ENCODE measurements at places on chromosomes 5 and 9. TPM values are rescaled to one million over a fixed set of nuclear protein-coding genes. Genes with fewer than 3 reads are reported as not detected.
A peak's percentile ranks its signal among the peaks of the same experiment; 100 is the strongest.

GRCh38 chr5:172910828-172911627 lies 48.2 kb upstream of the RPL26L1 start:
- DNase-seq, result peak; percentile 75

The LMNB1 gene
- 4.4 TPM for total RNA-seq

DNA sequence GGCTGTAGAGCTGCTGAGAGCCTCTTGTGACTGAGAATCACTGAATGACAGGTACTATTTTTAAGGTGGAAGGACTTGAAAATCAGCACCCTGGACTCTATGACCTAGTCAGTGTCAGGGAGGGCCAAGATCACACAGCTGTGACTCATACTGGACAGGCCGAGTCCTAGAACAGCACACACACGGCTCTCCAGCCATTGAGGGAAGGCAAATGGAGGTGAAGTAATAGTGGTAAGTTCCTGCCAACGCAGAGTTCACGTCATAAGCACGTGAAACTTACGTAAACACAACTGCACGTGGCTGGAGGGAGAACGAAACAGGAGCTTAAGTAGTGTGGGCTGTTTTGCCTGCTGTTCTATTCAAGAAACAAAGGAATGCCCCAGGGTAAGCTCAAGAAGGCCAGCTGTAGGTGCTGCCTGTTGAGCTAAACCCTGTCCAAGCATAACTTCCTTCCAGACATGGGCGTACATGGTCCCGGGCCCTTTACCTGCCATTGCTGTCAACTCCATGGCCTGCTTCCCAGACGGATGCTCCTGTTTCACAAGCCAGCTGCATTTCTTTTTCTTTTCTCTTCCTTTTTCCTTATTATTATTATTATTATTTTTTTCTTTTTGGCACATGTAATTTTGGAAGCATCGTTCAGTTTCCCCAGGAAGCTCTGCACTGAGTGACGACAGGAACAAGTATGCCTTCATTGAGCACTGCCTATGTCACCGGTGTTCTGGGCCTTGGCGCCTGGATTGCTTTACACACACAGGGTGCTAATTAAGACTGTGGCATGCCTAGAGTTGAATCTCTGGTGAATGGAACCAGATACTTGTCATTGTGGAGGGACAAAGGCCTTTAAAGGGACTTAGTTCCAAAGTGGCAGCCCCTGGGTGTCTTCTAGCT lies 10.2 kb upstream of the LCP2 start:
- DNase-seq, result peak; percentile 58

GRCh38 chr9:87263291-87263690 lies 234.4 kb upstream of the DAPK1 start:
- no peak for DNase-seq

The PCA3 gene
- 0.84 TPM for total RNA-seq

The SHISAL2B gene
- total RNA-seq, result 2.1 TPM

- no peak for DNase-seq
Observed at GRCh38 chr9:21070171-21070571, 7.6 kb downstream of the IFNB1 start.

DNA sequence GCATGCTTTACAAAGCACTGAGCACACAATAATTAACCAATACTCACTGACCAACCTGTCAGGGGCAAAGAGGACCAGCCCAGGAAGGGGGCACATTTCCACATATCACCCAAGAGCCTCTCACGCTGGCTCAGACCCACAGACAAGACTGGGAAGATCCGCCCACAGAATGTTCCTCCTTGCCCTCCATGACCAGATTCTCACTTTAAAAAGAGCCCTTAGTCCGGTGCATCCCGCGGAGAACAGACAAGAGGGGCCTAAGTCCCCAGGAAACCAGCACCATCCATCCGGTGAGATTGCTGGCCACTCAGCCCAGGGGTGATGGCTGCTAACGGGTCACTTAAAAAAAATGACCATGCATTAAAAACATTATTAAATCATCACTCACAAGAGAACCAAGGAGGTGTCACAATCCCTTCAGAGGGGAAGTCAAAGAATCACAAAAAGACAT lies 32.9 kb downstream of the SEMA4D start:
- DNase-seq, result no peak

GRCh38 chr9:121372239-121373010 lies 2.4 kb upstream of the STOM start:
- DNase-seq, result no peak

The FOXD4 gene
- 0.46 TPM for total RNA-seq

Data from omental fat pad (tissue), 4 donors.